ENCODE measurements at places on chromosomes 3 and 15. TPM values are rescaled to one million over a fixed set of nuclear protein-coding genes. Genes with fewer than 3 reads are reported as not detected.

The BTLA gene
- not detected for total RNA-seq

The IGSF11 gene
- not detected for total RNA-seq

- no peak for DNase-seq
Observed at GRCh38 chr3:181716966-181717365, 5.2 kb downstream of the SOX2 start.

The AMOTL2 gene
- 197 TPM for total RNA-seq

DNA sequence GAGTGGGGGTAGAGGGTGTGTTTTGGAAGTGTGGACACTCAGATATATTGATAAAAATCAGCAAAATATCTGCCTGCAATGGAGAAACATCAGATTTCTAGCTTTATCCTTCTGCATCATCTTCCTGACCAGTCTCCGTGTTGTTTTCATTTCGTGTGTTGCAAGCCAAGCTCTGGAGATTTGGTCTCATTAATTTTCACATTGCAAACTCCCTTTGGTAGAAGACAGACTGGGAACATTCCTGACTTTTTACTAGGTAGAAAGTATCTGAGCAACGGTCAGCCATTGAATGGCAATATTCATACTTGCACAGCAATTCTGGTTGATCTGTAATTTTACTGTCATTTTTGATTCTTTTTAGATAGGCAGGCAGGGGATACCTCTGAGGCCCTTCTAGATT lies 30.4 kb downstream of the FSTL1 start:
- DNase-seq: no peak

DNA sequence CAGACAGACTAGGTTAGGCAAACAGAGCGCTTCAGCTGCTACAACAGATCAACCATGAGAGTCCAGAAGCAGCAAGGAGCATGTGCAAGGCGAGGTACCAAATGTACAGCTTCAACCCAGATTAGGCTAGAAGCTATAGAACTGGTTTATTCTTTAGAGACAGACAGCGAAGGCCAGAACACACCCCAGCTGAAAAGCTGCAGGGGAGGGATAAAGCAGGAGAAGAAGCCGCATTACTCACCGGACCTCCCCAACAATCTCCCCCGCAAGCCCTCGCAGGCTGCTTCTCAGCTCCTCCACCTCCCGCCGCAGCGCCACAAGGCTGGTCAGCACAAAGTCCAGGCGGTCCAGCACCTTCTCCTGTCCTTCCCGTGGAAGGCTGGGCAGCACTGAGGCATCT lies 3.3 kb downstream of the RMDN3 start:
- no peak for DNase-seq

- DNase-seq: no peak
Observed at GRCh38 chr3:181570472-181570871, 141.3 kb upstream of the SOX2 start.

DNA sequence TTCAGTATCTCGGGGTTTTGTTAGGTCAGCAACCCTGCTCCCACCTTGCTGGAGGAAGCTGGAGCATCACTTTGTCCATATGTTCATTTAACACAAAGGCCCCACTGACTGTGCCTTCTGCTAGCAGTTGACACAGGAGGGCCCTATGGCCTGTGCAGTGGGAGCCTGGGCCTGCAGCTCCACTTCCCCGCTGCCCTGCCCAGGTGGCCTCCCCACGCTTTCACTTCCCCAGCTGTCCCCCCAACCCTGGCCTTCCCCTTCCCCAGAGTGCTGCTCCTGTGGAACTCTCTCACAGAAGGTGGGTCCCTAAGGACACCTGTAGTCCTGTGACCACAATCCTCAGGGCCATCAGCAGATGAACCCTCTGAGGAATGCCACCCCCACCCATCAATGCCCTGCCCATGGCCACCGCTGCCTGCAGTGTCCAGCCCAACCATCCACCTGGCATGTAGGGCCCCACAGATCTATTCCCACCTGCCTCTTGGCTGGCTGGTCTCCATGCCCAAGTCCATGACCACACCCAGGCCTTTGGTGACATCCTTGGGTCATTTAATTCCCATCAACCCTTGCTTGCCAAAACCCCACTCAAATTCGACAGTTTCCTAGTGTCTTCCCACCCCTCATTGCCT lies 13.5 kb downstream of the TBC1D21 start:
- no peak for DNase-seq

GRCh38 chr15:70066004-70066403 lies 31.7 kb downstream of the TLE3 start:
- DNase-seq: no peak

The CASR gene
- total RNA-seq: not detected

The CAMK2N2 gene
- 10.5 TPM for total RNA-seq

The IGSF10 gene
- under 0.01 TPM for total RNA-seq

GRCh38 chr3:159894386-159894785 lies 94.2 kb upstream of the IL12A start:
- DNase-seq: no peak

The EPHB1 gene
- 4.4 TPM for total RNA-seq

DNA sequence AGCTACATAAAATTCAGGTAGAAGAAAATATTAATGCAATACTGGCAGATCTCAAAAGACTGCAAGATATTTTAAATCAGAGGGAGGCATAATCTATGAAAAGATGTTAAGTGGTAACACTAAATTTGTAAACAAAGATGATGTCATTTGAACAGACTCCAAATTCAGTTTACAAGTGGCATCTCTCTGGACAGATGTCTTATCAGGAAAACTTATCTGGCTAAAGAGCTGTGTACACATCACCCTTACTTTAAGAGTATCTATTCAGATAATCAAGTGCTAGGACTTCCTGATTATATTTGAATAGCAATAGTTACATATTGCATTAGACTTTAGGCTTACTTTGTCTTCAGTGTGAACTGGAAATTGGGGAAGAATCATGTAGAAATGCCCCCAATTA lies 231.5 kb downstream of the WDR72 start:
- no peak for DNase-seq

The RARB gene
- 0.40 TPM for total RNA-seq

The EPHA3 gene
- total RNA-seq: not detected

The NAALADL2 gene
- 0.63 TPM for total RNA-seq

DNA sequence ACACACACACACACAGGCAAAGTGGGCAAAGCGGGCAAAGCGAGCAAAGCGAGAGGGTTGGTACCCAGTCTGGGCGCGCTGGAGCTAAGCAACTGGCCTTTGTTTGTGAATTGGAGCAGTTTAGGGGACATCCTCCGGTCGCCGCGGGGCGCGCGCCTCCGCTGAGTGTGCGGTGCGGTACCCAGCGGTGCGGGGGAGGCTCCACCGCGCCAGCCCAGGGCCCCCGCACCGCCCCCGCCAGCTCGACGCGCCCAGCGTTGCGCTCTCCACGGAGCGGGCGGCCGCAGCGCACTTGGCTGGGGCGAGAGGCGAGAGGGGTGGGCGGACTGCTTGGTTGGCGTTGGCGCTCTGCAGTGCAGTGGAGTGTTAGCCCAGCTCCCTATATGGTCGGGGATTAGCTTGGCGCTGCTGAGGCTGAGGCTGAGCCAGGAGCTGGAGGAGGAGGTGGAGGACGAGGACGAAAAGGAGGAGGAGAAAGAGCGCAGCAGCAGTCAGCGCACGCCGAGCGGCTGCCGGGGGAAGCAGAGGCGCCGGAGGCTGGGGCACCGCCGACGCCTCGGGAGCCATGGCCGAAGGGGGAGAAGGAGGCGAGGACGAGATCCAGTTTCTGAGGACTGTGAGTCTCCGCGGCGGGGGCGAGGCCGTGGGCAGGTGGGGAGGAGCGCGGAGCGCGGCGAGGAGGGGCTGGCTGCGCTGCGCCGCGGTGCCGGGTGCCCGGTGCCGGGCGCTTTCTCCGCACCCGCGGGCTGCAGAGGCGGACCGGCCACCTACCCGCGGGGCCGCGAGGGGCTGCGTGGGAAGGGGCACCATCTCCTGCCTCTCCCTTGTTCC lies at the start of gene RYR3:
TSS of gene RYR3 (plus strand) at position 487 of the 831 bp plus-strand sequence. CDS start at position 566, 79 bp downstream.
- no peak for DNase-seq

DNA sequence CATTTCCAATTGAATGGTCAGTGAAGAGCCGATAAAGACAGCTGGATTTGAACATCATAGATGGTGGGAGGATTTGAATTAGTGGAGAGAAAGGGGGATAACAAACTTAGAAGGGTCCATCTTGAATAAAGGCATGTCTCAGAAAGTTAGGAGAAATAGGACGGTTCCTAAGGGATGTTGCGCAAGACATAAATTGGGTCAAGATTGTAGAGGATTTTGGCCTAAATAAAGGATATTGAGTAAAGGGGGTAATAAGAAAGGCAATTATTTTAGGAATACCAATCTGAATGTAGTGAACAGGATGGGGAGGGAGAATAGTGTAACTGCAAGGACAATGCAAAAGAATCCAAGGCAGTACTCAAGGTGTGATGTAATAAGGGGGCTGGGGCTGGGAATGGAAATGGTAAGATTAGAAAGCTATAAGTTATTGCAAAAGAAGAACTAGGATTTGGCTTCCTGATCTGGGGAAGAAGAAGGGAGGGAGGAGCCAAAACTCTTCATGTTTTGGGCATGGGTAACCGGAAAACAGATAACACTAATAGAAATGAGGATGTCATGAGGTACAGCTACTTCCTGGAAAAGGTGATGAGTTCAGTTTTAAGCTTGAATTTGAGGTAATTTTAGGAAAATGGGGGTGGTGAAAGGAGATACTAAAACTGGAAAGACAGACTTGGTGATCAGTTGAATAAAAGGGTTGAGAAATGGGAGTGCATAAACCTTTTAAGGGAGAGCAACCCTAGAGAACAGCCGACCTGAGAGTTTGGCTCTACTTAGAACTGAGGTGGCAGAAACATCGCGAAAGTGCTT lies 17.3 kb upstream of the TRPC1 start:
- no peak for DNase-seq

The CGNL1 gene
- 2.3 TPM for total RNA-seq

DNA sequence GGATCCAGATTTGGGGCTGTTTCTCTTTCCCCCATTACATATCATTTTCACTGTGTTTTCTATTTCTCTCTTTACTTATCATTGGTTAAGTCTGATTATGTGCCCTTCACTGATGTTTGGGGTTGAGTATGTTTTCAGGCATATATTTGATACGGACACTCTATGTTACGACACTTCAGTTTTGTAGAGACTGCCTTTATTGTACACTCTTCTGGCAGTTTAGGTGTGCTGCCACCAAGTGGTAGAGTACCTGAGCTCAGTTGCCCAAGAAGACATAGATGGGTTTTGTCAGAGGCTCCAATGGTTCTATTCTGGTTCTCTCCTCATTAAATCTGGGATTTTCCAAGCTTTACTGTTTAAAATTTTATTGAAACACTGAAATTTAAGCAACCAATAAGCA lies 255.0 kb upstream of the ROPN1 start:
- peak; percentile 39 for DNase-seq

DNA sequence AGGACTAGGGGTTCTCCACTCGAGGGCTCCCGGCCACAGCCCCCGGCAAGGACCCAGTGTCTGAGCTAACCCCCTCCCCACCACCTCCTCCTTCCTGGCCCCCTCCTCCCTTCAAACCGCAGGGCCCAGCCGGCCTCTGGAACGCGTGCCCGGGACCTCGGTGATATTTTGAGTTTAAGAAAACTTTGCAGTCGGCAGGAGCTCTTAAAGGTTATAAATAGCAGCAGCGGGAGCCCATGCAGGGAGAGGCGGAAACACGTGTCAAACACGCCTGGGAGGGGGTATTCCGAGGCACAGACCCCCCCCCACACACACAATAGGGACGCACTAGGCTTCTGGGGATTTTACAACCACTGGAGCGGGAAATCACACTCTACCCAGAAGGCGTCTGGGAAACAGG lies 3.1 kb upstream of the PTH1R start:
- no peak for DNase-seq

GRCh38 chr15:39624806-39625205 lies 43.9 kb downstream of the THBS1 start:
- peak; percentile 93 for DNase-seq

GRCh38 chr3:160473221-160473620 lies 23.6 kb upstream of the TRIM59 start:
- DNase-seq: peak; percentile 80

GRCh38 chr15:89514596-89515406 lies 18.4 kb upstream of the RHCG start:
- DNase-seq: peak; percentile 29

The SLC9C1 gene
- not detected for total RNA-seq

DNA sequence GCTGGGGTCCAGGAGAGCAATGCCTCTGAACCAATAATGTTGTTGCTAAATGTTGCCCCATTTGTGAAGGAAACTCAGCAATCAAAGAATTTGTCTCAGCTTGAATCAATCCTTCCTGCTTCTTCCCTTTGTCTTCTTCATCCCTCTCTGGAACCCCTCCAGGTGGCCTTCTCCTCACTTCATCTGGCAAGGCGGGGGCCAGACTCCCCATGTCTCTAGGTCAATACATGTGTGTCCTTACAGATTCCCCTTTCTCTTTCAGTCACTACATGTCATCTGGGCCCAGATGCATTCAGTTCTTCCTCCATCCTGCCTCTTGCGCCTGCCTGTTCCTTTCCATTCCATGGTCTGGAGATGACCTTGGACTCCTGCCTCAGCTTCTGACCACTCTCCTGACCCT lies 8.0 kb upstream of the LTF start:
- DNase-seq: no peak

DNA sequence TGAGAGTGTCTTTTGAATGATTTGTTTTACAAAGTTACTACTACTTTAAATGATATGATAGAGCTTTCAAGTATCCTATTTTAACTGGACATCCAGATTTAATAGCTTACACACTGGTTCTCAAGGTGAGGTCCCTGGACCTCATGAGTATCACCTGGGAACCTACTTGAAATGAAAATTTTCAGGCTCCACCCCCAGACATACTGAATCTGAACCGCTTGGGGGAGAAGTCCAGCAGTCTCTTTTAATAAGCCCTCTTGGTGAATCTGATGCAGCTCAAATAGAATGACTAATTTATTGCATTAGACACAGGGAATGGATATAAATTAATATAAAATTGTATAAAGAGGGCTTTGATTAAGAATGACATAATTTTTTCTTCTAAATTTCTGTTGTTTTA lies 29.4 kb upstream of the SLITRK3 start:
- DNase-seq: no peak

- no peak for DNase-seq
Observed at GRCh38 chr3:103512595-103512994, 1077.8 kb downstream of the ZPLD1 start.

DNA sequence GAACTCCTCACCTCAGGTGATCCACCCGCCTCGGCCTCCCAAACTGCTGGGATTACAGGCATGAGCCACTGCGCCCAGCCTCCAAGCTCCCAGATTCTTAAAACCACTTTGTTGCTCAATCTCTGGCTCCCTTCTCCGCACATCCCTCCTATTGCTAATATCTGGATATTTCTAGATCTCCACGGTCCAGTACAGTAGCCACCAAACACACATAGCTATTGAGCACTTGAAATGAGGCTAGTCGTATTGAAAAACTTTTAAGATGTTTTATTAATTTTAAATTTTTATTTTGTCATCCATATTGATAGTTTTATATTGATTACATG lies 44.3 kb downstream of the SLC28A1 start:
- no peak for DNase-seq

GRCh38 chr15:79987569-79987955 lies 16.6 kb upstream of the BCL2A1 start:
- no peak for DNase-seq

All from HT1080 (cell line).